CD4-positive, alpha-beta T cell treated with Interleukin-17A for 4 hours (primary cell): ENCODE measurements at places on chromosomes 13 and 19.

- DNase-seq, result no peak
These were observed 52.7 kb upstream of the ZDHHC20 start for GRCh38 chr13:21511849-21512248.

DNA sequence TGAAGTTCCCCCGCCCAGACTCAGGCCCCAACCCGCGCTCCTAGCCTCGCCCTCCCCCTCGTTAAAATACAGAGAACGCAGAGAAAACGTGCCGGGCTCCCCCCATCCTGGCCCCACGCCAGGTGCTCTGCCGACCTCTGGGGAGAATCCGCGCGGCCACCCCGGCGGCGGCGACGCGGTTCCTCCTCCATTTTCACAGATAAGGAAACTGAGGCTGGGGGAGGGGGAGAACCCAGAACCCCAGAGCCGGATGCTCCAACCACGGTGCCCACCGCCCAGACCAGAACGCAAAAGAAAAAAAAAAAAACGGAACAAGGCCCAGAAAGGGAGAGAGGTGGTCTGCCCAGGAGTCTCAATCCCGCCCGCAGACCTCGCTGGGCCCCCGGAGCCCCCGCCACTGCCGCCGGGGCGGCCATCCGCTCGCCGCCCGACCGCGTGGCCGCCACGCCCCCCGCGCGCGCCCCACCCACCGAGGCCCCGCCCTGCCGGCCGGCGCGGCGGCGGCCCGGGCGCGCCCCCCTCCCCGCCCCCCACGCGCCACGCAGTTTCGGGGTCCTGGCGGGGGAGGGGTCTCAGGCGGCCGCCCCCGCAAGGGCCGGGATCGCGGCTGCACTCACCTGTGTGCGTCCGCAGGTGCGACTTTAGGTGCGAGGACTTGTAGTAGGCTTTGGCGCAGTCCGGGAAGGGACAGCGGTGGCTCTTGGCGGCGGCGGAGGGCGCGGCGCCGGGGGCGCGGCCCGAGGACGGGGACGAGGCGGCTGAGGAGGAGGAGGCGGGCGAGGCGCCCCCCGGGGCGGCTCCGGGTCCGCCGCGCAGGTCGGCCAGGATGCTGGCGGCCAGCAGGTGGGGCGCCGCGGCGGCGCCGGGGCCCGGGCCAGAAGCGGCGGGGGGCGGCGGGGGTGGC, 703 bp downstream of the KLF16 start:
- DNase-seq, result peak; percentile 65

GRCh38 chr19:10817291-10818038, 18.5 kb downstream of the TMED1 start:
- no peak for DNase-seq

GRCh38 chr13:54184576-54184975, 1156.0 kb downstream of the OLFM4 start:
- DNase-seq, result no peak

DNA sequence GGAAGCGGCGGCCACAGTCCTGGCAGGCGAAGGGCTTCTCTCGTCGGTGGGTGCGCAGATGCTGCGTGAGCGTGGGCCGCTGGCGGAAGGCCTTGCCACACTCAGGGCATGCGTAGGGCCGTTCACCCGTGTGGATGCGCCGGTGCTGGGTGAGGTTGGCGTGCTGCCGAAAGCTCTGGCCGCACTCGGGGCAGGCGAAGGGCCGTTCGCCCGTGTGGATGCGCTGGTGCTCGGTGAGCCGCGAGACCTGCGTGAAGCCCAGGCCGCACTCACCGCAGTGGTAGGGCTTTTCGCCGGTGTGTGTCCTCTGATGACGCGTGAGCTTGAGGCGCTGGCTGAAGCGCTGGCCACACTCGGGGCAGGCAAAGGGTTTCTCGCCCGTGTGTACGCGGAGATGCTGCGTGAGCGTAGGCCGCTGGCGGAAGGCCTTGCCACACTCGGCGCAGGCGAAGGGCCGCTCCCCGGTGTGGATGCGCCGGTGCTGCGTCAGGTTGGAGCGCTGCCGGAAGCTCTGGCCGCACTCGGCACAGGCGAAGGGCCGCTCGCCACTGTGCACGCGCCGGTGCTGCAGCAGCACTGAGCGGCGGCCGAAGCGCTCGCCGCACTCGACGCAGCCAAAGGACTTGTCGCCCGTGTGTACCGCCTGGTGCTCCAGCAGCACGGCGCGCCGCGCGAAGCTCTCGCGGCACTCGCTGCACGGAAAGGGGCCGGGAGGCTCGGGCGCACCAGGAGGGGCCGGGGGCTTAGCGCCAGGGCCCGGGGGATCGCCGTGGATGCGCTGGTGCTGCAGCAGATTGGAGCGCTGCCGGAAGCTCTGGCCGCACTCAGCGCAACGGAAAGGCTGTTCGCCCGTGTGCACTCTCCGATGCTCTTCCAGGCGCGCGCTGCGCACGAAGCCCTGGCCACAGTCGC, 4.0 kb upstream of the UBE2M start:
- peak; percentile 57 for DNase-seq

DNA sequence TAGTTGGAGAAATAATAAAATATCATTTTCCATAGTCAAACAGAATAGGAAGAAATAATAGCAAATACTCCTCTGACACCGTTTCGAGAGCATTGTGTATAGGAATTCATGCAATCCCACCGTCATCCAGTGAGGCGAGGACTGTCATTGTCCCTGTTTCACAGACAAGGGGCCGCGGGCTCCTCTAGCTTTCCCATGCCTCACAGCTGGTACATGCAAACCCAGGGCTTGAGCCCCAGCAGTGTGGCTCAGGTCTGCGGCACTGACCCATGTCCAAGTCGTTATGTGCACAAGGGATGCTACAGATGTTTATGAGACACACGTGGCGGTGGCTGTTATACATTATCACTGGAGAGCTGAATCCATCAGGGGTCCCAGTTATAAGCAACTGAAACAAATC, 18.5 kb upstream of the ATP11A start:
- DNase-seq, result no peak
